Naive thymus-derived CD4-positive, alpha-beta T cell (primary cell): ENCODE measurements at places on chromosomes 5 and 9.
A peak's percentile ranks its signal among the peaks of the same experiment; 100 is the strongest.

DNA sequence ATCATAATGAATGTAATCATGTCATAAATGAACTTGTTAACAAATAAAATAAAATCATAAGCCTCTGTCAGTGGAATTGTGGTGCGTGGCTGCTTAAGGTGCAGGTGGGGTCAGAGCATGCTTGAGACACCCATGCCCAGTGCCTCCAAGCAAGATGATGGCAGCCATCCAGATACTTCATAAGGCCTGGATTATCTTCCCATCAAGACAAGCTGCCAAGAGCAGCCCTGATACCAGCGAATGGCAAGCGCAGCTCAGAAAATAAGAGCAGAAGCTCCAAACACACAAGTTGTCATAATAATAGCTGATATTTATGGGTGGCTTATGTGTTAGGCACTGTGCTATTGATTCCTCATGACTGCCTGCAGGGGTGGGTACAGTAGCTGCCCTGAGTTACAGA is 21.8 kb upstream of the LMX1B start:
- no peak for DNase-seq

GRCh38 chr5:14228219-14228618 is 85.1 kb downstream of the TRIO start:
- no peak for DNase-seq

DNA sequence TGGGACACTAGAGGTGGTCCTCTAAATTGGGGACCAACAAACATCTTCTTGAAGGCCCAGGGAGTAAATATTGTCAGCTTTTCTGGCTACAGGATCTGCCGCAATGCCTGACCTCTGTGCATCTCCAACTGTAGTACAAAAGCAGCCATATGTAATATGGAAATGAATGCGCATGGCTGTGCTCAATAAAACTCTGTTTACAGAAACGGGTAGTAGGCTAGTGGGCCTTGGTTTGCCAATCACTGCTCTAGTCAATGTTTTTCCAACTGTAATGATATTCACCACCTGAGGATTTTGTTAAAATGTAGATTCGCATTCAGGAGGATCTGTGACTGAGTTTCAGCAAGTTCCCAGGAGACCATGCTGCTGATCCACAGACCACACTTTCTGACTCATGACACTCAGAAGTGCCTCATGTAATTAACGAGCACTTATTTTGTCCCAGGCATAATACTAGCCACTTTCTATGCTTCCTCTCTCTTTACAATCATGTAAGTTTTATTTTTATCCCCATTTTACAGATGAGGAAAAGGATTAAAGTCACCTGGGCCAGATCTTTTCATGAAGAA is 96.9 kb downstream of the MED27 start:
- DNase-seq = no peak

DNA sequence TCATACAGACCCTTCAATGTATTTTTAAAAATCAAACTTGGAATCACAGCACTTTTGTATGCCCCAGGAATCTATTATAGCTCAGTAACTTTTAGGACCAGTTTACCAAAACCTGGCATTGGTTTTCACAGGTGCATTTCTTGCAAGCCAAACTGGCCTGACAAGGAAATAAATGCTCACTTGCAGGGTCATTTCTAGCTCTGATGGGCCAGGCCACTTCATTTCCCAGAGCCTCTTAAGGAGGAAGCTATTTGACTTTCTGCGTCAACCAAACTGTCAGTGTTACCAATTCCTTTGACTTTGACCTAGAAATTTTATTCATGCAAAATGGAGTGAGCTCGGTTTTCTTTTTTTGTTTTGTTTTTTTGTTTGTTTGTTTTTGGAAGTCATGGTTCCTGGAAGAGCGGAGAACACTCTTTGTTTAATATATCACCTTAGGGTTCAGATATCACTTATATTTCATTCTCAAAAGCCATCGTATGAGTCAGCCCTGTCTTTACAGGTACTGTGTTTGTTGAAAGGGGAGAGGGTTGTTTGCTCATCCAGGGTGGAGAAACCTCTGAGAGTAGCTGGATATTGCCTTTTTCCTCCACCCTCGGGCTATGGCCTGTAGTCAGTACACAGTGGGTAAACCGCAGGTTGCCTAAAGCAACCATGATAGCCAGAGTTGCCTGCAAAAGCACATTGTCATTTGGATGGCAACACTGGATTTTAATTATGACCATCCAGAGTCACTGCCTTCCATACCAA is 58.9 kb downstream of the GNA14 start:
- no peak for DNase-seq

GRCh38 chr9:97405551-97405950 is 6.3 kb upstream of the TDRD7 start:
- no peak for DNase-seq

GRCh38 chr5:14108170-14108996 is 34.8 kb upstream of the TRIO start:
- peak; percentile 26 for DNase-seq

GRCh38 chr5:124477577-124477976 is 268.9 kb downstream of the ZNF608 start:
- no peak for DNase-seq

DNA sequence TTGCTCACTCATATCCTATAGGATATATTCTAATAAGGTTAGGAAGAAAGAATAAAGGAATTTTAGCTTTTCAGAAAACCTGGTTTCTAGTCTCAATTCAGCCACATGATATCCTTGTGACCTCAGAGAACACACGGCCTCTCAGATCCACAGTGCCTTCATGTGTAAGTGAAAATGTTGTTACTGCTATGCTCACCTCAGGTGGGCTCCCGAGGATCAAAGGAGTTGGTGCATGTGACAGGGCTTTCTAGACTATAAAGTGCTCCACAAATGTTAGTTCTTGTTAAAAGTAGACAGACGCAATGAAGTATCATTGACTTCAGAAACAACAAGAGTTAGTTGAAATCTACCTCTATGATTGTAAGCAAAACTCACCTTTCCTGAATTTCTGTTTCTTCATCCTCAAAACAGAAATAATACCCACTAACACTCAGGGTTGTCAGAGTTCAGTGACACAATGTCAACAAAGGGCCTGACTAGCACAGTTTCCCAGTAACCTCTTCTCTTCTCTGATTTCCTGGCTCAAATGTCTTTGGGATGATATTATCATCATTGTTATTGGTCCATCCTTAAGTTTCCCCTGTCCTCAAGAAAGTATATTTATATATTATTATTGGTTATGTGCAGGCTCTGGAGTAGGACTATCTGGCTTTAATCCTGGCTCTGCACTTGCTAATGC is 36.0 kb upstream of the MAN2A1 start:
- DNase-seq = no peak

- DNase-seq = no peak
Measured at GRCh38 chr5:74124826-74125225, 498.8 kb downstream of the ARHGEF28 start.

- DNase-seq = no peak
Measured at GRCh38 chr9:35603506-35603985, 1.5 kb upstream of the TESK1 start.

- DNase-seq = no peak
Measured at GRCh38 chr9:126049088-126049487, 277.5 kb upstream of the MVB12B start.

DNA sequence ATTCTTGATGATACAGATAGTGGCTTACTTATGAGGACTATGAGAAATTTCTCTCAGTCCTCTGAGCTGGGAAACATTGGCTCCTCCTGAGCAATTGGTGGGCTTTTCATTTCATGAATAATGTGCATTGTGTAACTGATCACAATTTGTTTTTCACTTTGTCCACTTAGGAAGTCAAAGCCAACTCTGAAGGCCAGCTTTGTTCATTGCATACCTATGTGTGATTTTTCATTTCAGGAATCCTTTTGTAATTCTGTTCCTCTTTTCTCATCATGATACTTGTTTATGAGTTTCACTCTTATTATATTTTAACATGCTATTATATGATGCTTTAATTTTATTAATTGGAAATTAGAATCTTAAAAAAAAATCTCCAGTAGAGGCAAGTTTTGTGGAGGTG is 483.0 kb downstream of the EBF1 start:
- no peak for DNase-seq

DNA sequence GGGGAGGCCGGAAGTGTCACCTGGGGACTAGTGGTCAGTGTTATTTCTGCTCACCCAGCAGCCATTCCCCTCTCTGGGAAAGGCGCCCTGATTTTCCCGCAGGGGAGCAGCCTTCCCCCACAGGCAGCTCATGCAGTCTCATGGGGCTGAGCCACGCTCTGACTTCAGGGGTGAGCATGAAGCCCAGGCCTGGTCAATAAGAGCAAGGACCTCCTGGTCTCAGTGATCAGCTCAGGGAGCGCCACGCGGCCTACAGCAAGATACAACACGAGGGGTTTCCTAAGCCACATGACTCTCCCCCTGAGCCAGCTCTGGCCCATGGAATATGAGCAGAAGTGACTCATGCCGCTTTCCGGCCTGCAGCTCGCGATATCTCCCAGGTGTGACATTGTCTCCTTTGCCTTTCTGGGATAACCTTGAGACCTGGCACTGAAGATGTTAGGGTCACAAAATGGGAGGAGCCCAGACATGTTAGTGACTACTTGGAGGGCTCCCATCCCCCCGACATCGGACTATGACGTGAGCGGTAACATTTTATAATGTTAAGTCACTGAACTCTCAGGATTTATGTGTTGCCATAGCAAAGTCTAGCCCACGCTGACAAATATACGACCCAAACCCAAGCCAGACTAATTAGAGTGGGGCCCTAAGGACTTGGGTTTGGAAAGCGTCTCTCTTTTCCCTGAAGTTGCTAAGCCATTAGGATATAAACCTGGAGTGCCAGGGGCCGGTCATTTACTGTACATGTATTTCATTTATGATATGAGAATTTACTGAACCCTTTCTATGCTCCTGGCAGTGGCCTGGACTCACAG is 46.5 kb upstream of the GFPT2 start:
- DNase-seq = no peak

GRCh38 chr9:13364271-13365000 is 84.9 kb upstream of the MPDZ start:
- no peak for DNase-seq

DNA sequence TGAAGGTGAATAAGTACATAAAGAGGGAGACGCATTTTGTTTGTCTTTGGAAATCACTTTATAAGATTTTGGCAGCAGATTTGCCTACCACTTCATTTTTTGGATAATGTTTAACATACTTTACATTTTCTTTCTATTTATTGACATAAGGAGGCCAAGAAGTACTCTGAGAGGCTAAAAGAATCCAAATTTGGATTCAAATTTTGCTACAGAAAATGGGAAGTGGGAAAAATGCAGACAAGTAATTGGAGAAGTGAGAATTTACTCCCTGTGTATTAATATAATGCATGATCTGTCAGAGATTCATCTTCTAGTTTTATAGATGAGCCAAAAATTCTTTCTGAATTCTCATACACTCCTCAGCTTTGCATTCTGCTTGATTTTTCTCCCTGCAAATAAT is 411.2 kb upstream of the CTNND2 start:
- no peak for DNase-seq

GRCh38 chr5:143023411-143024096 is 253.4 kb downstream of the ARHGAP26 start:
- DNase-seq = no peak

GRCh38 chr5:90142541-90142940 is 267.0 kb downstream of the CETN3 start:
- DNase-seq = no peak

DNA sequence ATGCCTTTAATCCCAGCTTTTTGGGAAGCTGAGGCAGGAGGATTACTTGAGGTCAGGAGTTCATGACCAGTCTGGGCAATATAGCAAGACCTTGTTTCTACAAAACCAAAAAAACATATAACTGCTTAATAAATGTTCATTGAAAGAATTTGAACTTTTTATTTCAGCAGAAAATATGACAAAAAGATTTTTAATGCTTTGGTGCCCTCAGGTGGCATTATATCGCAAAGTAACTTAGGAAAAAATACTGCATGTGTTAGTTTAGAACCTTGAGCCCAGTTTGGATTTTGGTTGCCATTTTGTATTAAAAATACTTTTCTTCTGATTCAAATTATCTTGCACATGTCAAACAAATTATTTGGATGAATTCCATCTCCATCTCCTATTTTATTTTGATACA is 103.2 kb downstream of the GPBP1 start:
- DNase-seq = no peak

- no peak for DNase-seq
Measured at GRCh38 chr9:129381481-129381957, 203.5 kb upstream of the IER5L start.

DNA sequence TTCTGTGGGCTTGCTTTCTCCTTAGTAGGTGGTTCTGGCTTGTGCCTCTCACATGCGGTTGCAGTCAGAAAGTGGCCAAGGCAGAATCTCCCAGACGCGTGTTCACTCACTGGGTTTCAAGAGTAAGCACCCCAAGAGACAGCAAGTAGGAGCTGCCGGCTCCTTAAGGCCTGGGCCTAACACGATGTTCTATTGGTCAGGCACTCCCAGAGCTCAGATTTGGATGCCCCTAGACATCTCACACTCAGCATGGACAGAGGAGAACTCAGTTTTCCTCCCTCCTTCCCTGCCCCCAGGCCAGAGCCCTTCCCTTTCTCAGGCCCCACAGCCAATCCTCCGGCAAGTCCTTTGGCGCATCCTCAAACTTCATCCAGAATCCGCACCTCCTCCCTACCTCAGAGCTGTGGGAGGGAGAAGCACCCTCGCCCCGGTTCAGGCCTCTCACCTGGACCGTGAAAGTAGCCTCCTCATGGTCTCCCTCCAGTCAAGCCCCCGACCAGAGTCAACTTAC is 6.5 kb upstream of the CARD19 start:
- no peak for DNase-seq

DNA sequence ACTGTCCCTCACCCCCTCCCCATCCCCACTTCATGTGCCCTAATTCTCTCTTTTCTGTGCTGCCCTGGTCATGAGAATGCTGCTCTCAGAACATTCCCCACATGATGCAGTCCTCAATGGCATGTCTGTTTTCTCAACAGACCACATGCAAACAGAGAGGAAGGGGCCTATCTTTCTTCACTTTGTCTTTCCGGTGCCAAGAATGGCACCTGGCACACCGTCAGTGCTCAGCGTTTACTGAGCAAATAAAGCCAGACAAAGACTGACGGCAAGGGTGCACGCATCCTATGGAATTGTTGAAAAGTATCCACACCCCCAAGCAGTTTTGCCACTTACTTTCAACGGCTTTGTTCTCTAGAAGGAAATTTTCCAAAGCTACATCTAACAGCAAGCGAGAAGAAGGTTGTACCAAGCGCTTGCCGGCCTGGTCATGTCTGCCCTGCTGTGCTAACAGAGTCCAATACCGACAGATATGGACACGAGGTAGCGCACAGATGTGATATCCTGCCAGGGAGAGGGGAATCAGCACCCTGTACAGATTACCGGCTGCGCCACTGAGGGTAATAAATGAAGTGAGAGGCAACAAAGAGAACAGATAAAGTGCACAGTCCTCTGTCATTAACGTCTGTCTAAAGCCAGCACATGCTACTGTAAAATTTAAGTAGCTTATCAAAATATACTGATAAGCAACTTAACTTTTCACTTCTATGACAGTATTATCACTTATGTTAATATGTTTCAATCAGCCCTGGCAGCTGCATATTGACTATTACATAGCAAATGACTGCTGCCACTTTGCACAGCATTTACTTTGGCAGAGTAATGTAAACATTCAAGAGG is 251.7 kb downstream of the DENND1A start:
- DNase-seq = no peak
